Activated CD8-positive, alpha-beta T cell treated with anti-CD3 and anti-CD28 coated beads, Interleukin-2, amount 10 ng/mL, durations not matched to agents 7 days and 5 days (primary cell): ENCODE measurements at places on chromosomes 3 and 15. TPM values are rescaled to one million over a fixed set of nuclear protein-coding genes. Genes with fewer than 3 reads are reported as not detected.

GRCh38 chr15:65095747-65096104 is 19.2 kb downstream of the KBTBD13 start:
- DNase-seq: no peak

GRCh38 chr3:132911741-132912415 is 126.3 kb upstream of the TMEM108 start:
- DNase-seq: no peak

GRCh38 chr3:183158551-183159006 is 4.0 kb downstream of the LAMP3 start:
- DNase-seq: peak; percentile 28

GRCh38 chr3:108296239-108296638 is at the start of gene HHLA2:
Gene HHLA2, plus strand, starts transcription at chr3:108296548. Its CDS starts 55,266 bp downstream, at chr3:108351814.
- DNase-seq: no peak

DNA sequence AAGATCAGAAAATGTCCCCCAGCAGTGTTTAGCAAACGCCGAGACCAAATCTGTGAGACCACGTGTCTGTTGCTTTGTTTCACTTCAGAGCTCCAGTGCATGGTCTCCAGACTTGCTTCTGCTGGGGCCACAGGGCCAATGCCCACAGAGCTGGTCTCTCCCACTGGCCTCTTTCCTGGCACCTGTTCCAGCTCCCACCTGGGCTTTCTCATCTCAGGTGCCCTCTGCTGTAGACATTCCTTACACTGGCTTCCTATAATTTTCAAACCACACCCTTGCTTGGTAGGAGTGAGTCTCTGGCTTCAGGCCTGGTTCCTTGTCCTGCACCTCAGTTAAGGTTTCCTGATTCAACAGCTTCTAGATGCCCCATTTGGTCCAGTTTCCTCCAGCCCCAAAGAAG is 243.1 kb downstream of the ADAMTS17 start:
- DNase-seq: no peak

DNA sequence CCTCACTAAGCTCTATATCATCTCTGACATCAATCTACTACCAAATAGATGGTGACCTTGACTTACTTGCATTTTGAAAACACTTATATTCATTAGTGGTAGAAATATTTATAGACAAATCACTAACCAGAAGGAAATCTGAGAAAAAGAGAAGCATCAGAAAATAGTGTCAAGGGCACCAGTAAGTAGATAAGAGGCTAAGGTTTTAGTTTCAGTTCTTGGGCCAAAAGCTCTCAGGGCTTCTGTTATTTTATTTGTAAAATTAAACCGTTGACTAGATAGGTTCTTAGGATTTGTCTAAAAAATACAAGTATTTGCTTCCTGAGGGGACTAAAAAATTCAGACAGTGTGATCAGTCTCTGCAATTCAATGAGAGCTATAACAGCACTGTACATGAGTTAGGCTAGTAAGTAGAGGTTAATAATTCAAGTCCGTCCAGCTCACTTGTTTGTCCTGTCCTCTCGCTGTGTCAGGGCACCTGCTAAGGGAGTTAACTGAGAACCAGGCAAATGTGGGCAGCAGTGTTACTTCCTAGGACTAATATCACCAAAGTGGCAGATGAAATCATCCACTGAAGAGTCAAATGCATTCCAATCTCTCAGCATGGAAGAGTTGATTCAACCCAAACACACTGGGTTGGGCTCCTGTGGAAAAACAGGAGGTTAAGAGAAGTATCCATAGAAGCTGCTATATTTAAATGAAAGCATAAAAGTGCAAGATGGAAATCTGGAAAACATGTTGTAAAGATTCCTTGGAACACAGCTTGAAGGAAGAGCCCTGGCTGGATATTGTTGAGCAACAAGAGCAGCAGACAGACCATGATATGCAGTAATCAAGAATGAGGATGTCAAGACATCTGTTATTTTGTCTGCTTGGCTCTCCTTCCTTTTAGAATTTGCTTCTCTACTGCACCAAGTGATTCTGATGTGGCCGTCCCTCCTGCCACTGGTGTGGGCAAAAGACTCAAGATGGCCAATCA is 134.9 kb upstream of the ZBTB20 start:
- DNase-seq: no peak

GRCh38 chr15:63504979-63505841 is 817 bp downstream of the USP3 start:
- DNase-seq: peak; percentile 65

GRCh38 chr3:82329300-82329699 is 567.9 kb upstream of the GBE1 start:
- no peak for DNase-seq

DNA sequence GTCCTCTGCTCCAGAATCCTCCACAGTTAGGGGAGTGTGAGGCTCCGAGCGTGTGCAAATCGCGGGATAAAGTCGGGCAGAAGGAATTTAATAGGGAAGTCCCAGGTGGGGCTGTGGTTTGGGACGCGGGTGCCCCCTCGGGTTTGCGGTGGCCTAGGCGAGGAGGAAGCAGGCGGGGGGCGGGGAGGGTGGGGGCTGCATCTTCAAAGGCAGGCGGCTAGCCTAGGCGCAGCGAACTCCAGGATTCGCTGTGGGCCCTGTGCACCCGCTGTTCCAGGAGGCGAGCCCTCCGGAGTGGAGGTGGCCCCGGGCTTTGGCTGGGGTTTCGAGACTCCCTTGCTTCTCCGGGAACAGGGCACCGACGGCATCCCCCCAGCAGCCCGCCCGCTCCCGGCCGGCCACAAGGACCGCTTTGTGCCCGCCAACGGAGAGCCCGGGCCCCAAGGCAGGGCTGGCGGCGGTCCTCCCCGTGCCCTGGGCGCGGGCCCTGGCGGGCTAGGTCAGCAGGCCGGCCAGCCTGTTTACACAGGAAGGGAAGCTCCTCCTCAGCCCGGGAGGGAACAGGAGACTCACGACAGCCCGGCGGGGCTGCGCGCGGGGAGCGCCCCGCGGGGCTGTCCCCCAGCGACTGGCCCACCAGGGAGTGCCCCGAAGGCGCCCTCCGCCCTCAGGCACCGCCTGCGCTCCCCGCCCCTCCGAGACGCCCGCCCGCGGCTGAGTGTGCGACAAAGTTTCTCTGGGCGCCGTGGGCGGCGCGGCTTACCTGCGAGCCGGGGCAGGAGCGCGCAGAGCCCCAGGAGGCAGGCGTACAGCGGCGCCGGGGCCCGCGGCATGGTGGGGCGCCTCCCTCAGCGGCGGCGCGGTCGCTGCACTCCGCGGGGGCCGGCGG is 753 bp downstream of the ITGB5 start:
- DNase-seq: no peak

Gene SH3BP5
- total RNA-seq: 12.6 TPM

Gene PCLAF
- total RNA-seq: 153 TPM

Gene CYB561D2
- 43.6 TPM for total RNA-seq

Gene MAP4
- total RNA-seq: 120 TPM

Gene ENTPD3
- not detected for total RNA-seq

Gene SERPINI2
- total RNA-seq: not detected

Gene GOLGA8S
- total RNA-seq: 0.92 TPM
